T47D (cell line): ENCODE measurements at places on chromosomes 1 and 21.

- DNase-seq: no peak
Measured at GRCh38 chr1:20626524-20626923, 6.7 kb upstream of the PINK1 start.

DNA sequence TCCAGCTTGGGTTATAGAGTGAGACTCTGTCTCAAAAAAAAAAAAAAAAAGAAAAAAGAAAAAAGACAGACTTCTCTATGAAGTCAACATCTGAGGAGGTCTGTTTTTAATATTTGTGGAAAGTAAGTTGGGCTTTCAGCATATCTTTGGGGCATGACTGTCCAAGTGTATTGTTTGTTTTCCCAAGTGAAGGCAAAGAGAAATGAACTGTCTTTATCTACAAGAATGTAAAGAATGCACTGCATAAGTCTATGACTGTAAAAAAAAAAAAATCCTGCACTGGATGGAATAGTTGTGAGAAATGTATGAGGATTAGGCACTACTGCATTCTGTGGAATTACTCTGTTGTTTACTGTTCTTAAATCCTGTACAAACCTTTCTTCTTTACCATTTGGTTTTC is 45.6 kb upstream of the TMEM61 start:
- peak; percentile 93 for DNase-seq

DNA sequence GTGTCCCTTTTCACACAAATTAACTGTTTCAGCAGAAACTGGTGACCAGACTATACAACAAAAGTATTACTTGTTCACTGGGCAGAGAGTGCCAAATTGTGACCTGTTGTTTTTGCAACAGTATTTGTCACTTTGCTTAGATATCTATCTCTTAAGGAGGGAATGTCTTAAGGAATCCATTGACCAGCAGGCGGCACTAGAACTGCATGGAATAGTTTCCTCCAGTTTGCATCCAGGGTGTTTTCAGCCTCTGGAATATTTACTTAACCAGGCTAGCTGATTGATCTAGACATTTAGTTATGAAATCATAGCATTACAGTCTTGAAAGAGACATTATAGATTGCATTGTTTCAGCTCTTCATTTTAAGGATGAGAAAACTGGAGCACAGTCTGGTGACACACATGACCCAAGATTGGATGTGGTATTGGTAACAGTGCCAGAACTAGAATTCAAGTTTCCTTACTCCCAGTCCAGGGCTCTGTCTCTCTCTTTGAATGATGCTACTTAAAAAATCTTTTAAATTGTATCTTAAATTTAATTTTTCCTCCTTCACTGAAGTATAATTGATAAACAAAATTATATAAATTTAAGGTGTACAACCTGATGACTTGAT is 16.9 kb downstream of the RPTN start:
- peak; percentile 89 for DNase-seq

DNA sequence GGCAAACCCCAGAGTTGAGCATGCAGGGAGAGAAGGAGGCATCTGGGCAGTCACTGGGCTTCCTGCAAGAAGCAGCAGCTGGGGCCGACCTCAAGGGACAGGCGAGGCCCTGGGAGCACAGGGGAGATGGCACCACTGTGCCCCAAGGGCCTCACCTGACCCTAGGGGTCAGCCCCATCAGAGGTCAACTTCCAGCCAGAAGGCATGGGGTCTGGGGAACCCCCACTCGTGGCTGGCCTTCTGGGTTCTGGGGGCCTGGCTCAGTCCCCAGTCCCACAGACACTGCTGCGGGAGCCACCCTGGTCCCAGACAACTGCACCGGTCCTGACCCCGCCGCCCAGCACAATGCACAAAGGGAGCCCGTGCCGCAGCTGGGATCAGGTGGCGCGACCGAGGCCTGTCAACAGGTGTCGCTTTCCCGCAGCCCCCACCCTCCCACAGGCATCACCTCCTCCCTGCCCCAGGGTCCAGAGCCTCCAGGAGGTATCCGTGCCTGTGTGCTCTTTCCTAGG is 6.2 kb downstream of the WNT9A start:
- DNase-seq: no peak

DNA sequence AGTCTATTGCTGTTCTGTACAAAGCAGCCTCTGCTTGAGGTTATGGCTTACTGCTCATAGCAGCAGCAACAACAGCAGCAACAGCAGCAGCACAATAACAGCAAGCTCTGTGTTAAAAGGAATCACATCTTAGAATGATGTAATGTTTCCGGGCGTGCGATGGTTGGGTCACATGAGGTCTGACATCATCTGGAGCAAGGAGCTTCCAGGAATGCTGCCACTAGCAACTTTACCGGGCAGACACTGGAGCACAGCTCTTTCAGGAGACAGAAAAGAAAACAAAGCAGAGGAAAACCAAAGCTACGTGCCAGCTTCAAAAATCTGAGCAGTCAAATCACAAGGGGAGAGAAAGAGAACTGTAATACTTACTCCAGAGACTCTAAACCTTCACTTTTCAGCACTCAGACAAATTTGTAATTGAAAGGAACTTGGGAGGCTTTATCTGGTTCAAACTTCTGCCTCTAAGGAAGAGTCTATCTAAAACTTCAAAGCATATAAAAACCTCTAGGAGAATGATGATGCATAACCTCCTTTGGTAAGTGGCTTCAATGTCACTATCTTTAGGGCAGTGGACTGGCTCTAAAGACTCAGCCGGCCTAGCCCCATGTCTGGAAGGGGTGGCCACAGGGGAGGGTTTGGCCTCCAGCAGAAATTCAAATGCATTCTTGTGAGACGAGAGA is 28.3 kb upstream of the RAB3GAP2 start:
- DNase-seq: peak; percentile 31

DNA sequence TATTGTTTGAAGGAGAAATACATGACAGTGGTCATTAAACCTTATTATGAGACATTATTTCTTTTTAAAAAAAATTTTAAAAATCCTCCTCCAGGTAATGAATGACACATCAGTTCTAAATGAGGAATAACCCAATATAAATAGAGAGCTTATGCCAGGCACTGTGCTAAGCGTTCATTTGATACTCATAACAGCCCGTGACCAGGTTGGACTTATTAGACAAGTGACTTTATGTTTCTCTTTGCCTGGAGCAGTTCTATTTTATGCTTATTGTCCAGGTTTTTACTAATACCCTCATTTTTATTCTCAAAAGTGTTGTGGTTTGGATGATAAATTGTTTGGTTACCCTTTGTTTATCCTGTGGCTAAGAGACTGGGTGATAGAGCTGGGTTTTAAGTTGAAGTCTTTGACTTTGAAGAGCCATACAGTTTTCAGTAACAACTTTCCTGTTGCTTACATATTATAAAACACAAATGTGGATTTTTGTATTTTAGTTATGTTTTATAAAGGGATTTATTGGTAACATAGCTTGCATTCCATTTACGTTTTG is 84.2 kb downstream of the RABGAP1L start:
- DNase-seq: no peak

- no peak for DNase-seq
Measured at GRCh38 chr21:31278511-31279130, 65.4 kb downstream of the TIAM1 start.

GRCh38 chr1:65725064-65725463 is 67.6 kb upstream of the PDE4B start:
- no peak for DNase-seq

DNA sequence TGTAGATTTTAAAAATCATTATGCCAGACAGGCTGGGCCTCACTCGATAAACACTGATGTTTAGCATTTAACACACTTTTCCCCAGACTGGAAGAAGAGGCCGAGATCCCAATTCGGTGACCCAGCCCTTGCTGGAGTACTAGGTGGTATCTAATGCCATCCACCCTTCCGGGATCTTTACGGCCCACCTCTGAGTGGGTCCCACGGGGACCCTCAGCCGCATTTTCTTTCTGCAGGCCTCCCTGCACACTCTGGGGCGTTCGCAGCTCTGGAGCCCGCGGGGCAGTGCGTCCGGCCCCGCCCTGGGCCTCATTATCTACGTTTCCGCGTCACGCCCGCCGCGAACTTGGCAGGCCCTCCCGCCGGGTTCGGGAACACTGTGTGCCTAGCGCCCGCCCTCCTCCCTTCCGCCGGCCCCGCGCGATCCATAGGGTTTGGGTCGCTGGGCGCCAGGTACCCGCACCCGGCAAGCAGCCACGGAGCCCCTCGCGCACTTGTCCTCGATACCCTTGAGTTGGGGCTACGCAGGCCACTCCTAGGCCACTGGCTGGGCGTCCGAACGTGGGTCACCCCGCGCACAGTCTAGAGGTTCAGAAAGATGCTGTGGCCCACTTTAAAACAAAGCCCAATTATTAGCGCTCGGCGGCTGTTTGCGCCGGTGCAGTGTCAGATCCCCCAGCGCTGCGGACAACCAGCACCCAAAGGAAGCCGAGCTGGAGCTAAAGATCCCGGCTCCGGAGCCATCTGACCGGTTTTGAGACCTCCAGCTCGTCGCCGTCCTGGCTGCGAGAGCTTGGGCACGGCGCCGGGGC is 950 bp upstream of the EVA1C start:
- DNase-seq: no peak

GRCh38 chr1:78672428-78672827 is 22.8 kb downstream of the IFI44 start:
- DNase-seq: no peak

DNA sequence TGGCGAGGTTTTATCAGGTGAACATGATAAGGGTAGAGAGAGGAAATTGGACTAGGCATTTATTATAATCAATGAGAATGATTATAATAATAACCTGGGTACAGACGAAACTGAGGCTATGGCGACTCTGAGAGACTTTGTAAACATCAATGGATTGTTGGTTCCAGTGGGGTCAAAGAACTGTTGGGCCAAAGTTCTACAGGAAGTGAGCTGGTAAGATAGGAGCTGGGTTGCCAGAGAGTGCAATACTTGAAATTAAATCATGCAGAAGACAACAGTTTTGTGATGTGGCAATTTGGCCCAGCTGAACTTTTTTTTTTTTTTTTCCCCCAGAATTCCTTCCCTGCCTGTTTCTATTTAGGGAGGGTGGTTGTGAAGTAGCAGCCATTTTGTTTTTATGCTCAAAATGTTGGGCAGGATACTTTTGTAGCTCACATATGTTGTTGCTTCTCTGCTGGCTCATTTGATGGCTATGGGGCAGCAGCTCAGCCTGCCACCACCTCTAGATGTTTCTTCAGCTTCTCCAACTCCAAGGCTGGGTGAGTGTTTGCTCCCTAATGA is 286.5 kb upstream of the B3GALT2 start:
- no peak for DNase-seq

GRCh38 chr21:28991861-28992525 is 684 bp downstream of the LTN1 start:
- no peak for DNase-seq

DNA sequence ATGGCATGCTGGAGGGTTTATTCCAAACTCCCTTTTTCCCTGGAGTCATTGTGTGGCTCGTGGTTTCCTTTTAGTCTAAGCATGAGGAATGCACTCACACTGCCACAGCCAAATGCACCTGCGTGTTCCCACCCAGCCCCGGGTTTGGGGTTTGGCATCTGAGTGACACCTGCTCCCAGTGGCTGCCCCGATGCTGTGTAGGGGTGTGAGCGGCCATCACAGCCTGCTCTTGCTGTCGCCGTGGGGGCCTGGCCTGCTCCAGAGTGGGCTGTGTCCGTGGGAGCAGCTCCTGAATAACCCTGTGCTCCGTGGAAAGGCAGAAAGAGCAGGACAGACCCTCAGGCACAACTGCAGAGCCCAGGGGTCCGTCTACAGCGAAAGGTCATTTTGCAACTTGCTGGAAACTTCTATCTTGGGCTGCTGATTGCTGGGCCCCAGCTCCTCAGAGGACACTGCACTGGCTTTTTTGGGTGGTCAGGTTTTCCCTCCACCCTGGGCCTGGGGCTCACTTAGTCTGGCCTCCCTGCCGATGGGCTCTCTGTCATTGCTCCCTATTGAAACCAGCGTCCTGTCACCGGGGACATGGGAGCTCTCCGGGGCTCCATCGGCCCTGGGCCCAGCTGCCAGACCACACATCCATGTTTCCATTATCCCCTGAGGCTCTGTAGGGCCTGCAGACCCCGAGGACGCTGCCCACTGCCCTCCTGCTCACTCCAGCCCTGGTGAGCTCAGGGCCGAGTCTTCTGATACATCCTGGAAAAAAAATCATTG is 74.1 kb downstream of the AJAP1 start:
- no peak for DNase-seq

DNA sequence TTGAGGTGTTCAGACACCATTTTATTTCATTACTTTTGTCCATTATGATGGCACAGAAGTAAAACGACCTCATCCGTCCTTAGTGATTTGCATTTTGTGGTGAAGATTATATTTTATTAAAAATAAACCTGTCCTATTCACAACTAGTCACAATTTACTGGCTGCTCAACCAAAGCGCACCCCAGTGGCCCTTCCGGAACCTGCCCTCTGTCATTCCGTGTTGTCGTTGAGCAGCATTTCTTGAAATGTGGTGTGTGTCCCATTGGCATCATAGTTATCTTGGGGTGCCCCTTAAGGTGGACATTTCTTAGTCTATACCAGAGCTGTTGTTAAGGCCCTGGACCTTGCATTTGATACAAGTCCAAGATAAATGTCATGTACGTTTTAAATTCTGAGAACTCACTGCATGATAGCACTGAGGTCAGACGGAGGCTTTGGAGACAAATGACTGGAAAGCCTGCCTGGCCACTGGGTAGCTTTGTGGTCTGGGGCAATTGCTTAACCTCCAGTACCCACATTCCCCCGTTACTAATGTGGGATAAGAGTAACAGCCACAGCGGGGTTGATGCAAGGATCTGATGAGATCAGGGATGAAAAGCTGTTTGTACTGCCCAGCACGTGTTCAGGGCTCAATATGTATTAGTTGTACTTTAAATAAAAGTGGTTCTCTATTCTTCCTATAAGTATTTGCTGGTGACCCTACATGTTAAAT is 36.2 kb downstream of the BACH1 start:
- DNase-seq: no peak

- DNase-seq: no peak
Measured at GRCh38 chr1:167751676-167752075, 29.9 kb downstream of the MPZL1 start.

- no peak for DNase-seq
Measured at GRCh38 chr1:201501144-201501543, 5.8 kb downstream of the CSRP1 start.

GRCh38 chr21:41537356-41537755 is 29.4 kb upstream of the TMPRSS2 start:
- DNase-seq: no peak

GRCh38 chr21:46634966-46635323 is 529 bp upstream of the PRMT2 start:
- peak; percentile 58 for DNase-seq

DNA sequence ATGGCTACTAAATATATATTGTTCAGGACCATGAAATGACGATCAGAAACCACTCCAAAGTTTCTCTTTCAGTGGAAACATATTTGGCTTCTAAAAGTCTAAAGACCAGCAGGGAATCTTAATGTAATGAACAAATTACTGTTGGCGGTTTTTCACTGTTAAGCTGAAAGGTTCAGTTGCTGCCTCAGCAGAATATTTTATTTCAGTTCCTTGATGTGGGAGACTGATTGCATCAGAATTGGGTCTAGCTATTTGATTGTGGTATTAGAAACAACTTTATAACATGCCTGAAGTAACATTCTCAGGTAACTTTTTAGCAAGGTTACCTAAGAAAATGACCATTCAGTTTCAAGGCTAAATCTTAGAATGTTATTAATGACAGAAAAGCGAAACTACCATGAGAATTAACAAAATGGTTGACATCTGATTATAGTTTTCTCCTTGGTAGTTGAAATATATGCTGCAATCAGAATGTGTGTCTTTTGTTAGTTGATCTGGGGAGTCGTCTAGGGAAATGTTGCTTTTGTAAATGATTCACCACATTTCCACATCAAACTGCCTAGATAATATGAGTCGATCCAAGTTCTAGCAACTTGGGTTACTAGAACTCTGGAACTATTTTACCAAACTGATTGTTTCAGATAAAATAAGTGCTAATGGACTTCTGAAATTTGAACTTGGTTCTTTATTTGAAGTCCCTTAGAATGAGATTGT is 200.4 kb downstream of the HMCN1 start:
- no peak for DNase-seq
